ENCODE measurements at places on chromosomes 16 and 17. TPM values are rescaled to one million over a fixed set of nuclear protein-coding genes. Genes with fewer than 3 reads are reported as not detected.
A peak's percentile ranks its signal among the peaks of the same experiment; 100 is the strongest.

GRCh38 chr17:51238255-51238887 lies 21.5 kb downstream of the MBTD1 start:
- DNase-seq = no peak

DNA sequence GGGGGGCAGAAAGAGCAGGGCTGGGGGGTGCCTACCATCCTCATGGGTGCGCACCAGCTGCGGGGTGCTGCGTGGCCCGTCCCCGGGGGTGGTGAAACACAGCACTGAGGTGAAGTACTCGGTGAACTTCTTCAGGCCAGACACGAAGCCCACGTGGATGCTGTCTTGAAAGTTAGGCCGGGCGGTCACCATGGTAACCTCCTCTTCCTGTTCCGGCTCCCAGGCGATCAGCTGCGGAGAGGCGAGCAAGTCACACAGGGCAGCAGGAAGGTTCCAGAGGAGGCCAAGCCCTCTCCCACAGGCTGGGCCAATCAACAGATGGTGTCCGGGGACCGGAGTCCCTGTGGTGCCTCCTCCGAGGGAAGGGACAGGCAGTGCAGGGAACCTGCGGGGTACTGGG lies 90.1 kb upstream of the CDC42EP4 start:
- no peak for DNase-seq

GRCh38 chr17:78202666-78203065 lies 11.4 kb upstream of the BIRC5 start:
- DNase-seq = no peak

DNA sequence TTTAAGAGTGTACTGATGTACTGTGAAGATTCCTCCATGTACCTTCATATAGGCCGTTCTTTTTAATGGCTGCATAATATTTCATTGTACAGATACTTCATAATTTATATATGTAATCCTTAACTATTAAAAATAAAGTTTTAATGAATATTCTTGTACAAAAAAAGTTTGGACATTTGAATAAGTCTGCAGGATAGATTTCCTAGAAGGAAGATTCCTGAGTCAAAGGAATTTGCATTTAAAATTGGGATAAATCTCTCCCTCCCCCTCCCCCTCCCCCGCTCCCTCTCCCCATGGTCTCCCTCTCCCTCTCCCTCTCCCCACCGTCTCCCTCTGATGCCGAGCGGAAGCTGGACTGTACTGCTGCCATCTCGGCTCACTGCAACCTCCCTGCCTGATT lies 15.6 kb upstream of the SLC13A2 start:
- no peak for DNase-seq

GRCh38 chr17:43888548-43888947 lies 18.8 kb downstream of the MPP2 start:
- no peak for DNase-seq

GRCh38 chr17:19867329-19868078 lies at the start of gene ULK2:
TSS of gene ULK2 (minus strand) at chr17:19867936. CDS start at chr17:19867417, 519 bp downstream.
- peak; percentile 88 for DNase-seq

The C17orf113 gene
- 0.91 TPM for polyA plus RNA-seq
